CD4-positive, alpha-beta T cell (primary cell): ENCODE measurements at places on chromosomes 1 and 21. TPM values are rescaled to one million over a fixed set of nuclear protein-coding genes. Genes with fewer than 3 reads are reported as not detected.

DNA sequence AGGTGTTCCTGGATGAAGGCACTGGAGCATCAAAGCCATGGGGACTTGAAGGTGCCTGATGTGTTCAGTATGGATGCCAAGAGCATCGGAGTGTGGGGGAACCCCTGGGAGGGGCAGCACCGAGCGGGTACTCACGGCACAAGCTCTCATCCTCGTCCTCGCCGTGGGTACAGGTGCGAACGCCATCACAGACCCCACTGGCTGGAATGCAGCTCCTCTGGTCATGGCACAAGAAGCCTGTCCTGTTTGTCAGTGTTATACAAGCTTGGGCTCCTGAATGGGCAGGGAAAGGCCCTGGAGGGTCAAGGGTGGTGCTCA lies 6.0 kb downstream of the LDLRAD1 start:
- H3K27me3 ChIP-seq = no peaks in the 10 kb centered on the region
- no peak for DNase-seq
- no peak overlapping the region for H3K4me3 ChIP-seq
- no peaks in the 10 kb centered on the region for H3K4me1 ChIP-seq

DNA sequence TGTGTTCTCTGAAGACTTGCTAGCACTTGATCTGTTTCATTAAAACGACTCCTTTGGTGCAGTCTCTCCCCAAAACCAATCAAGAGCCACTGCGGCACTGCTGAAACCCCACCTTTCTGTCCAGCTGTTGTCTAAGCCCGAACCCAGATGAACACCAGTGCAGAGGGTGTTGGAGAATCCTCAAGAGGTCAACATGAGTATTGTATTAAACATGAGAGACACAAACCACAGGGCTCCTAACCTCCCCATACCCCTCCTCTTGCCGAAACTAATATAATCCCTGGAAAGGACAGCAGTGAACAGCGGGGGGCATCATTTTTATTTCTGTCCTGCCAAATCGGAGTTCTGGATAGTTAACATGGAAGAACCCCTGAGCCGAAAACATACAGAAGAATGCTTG lies 333.9 kb downstream of the CAMTA1 start:
- no peak for DNase-seq

DNA sequence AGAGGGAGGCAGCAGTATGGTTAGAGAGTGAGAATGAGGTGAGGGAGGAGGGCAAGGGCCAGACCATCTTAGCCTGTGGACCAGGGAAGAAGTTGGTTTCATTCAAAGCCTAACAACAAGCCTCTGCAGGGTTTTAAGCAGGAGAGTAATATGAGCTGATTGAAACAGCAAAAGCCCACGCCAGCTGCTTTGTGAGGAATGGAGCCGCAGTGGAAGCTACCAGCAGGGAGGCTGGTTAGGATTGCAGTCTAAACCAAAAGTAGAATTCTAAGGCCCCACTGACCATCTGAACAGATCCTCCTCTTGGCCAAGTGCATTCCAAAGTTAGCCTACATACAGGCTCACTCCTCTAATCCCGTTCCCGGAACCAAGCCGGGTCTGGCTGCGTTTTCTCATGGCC lies 44.8 kb downstream of the OLFML3 start:
- no peak overlapping the region for H3K4me3 ChIP-seq
- H3K27me3 ChIP-seq = no peaks in the 10 kb centered on the region
- no peaks in the 10 kb centered on the region for H3K4me1 ChIP-seq
- H3K36me3 ChIP-seq = no peaks in the 10 kb centered on the region
- no peak overlapping the region for H3K27ac ChIP-seq

DNA sequence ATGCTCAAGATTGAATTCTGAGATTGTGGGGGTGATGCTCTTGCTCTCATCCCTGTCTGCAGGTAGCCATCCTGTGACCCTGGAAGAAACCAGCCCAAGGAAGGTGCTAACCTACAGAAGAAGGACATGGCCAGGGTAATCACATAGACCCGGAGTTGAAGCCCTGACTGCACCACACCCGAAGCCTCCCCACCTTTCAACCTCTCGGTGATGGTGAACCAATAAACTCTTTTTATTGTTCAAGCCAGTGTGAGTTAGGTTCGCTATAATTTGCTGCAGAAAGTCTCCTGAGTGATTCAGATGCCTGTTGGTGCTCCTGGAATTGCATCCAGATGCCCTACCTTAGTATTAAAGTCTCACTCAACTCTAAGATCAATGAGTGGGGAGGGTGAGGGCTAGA lies 163.6 kb downstream of the PLPP3 start:
- no peaks in the 10 kb centered on the region for H3K27me3 ChIP-seq
- no peaks in the 10 kb centered on the region for H3K4me1 ChIP-seq
- no peak overlapping the region for H3K4me3 ChIP-seq

GRCh38 chr1:226964611-226965486 lies 24.8 kb downstream of the COQ8A start:
- peaks cover 34% of the 10 kb centered on the region for H3K36me3 ChIP-seq
- DNase-seq = no peak
- no peak overlapping the region for H3K27ac ChIP-seq
- no peaks in the 10 kb centered on the region for H3K27me3 ChIP-seq

DNA sequence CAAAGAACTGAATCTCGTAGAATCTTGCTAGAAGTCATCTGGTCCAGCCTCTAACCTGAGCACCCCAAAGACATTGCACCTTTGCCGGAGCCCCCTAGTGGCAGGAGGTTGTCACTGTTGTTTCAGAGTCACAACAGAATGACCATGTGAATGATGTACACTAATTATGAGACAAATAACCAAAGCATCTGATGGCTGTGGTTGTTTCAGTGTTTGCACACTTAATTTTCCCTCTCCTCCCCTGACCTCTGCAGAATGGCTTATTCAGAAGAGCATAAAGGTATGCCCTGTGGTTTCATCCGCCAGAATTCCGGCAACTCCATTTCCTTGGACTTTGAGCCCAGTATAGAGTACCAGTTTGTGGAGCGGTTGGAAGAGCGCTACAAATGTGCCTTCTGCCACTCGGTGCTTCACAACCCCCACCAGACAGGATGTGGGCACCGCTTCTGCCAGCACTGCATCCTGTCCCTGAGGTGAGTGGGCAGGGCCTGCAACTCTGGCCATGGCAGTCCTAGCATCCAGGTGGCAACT lies 26.4 kb downstream of the TRAF5 start:
- peak; percentile 59 for DNase-seq
- H3K4me1 ChIP-seq = peaks cover 52% of the 10 kb centered on the region
- H3K27ac ChIP-seq = peak overlapping the region; percentile 11
- H3K27me3 ChIP-seq = no peaks in the 10 kb centered on the region

DNA sequence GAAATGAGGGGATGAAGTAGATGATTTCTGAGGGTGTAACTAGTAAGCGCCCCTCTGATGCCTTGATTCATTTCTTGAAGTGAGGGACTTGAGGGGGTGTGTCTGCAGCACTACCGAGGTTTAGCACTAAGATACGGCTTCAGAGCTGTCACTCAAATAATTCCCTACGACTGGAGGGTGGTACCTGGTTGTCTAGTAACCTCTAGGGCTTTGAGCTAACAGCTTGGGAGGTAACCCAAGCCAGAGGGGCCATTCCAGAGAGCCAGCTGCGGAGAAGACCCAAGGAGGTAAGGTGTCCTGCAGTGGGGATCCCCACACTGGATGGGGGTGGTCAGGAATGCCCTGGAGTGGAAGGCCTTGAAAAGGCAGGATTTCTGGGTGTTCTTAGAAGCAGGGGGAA lies at the start of gene TTC24:
Gene TTC24, plus strand, starts transcription at position 252 of the 400 bp plus-strand sequence. CDS start 1,642 bp downstream, outside the sequence.
- no peak for DNase-seq
- H3K4me3 ChIP-seq = no peak within 1 kb of the TSS
- no peaks in the 10 kb centered on the region for H3K36me3 ChIP-seq

DNA sequence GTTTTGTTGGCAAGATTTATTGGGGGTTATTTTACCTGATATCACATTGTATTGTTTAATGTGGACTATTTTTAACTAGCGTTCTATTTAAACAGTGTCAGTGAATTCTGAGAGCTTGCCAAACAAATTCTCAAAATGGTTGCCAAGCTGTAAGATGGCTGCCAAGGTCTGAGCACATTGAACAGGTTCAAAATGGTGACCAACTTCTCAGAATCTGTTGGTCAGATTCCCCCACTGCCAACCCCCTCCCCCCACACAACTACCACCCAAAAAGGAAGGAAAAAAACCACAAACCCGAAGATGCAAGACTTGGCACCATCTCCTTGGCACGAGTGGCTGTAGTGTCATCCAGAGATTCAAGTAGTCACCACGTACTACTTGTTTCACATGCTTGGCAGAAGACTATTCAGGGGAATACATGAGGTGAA lies 159.1 kb downstream of the NFIA start:
- no peak for DNase-seq
- H3K36me3 ChIP-seq = no peaks in the 10 kb centered on the region
- no peak overlapping the region for H3K4me3 ChIP-seq
- no peaks in the 10 kb centered on the region for H3K27me3 ChIP-seq
- no peak overlapping the region for H3K27ac ChIP-seq

GRCh38 chr1:245108246-245108645 lies 46.5 kb upstream of the KIF26B start:
- no peak overlapping the region for H3K4me3 ChIP-seq
- DNase-seq = no peak
- no peak overlapping the region for H3K27ac ChIP-seq

DNA sequence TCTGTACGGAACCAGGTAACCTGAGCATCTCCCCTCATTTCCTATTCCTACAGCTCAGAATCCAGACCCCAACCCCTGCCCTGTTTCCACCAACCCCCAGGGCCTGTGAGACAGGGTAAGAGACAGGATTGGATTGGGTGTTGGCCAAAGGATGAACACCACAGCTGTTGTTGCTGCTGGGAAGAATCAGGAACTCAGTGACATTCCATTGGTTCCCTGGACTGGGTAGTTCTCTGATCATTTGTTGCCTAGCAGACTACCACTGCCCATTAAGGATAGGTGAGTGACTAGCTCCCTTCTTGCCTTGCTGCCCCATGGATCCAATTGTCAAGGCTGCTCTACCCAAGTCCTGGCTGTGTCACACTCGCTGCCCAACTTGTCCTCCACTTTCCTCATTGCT lies 10.0 kb downstream of the NCSTN start:
- DNase-seq = no peak
- no peaks in the 10 kb centered on the region for H3K27me3 ChIP-seq
- no peak overlapping the region for H3K4me3 ChIP-seq
- H3K27ac ChIP-seq = no peak overlapping the region
- no peaks in the 10 kb centered on the region for H3K4me1 ChIP-seq

- H3K27ac ChIP-seq = no peak overlapping the region
- no peak for DNase-seq
- peaks cover 24% of the 10 kb centered on the region for H3K36me3 ChIP-seq
- no peak overlapping the region for H3K4me3 ChIP-seq
- no peaks in the 10 kb centered on the region for H3K27me3 ChIP-seq
These were observed 7.8 kb downstream of the CHRNB2 start for GRCh38 chr1:154575147-154575927.

DNA sequence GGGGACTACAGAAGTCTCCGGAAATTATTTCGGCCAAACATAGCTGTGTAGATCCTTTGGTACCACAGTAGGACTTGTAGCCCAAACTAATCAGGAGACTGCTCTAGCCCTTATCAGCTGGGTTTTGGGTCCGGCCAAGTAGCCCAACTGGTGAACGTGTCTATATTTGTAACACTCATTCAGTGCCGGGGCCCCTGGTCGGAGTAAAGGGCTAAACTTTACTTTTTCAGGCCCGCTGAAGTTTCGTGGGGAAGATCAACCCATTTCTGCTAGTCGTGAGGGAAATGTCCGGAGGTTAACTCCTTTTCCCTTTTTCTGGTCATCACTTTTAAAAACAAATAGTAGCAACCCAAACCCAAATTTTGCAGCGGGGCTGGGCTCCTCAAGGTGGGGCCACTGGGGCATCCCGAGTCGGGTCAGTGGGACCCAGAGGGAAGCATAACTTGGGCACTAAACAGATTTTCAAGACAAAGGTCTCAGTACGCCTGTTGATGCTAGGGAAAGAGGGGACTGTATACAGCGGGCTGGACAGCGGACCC lies 1.7 kb downstream of the LHX9 start:
- H3K27ac ChIP-seq = no peak overlapping the region
- H3K27me3 ChIP-seq = peaks cover 91% of the 10 kb centered on the region
- no peak overlapping the region for H3K4me3 ChIP-seq
- H3K4me1 ChIP-seq = peaks cover 62% of the 10 kb centered on the region
- no peak for DNase-seq
- H3K36me3 ChIP-seq = no peaks in the 10 kb centered on the region

DNA sequence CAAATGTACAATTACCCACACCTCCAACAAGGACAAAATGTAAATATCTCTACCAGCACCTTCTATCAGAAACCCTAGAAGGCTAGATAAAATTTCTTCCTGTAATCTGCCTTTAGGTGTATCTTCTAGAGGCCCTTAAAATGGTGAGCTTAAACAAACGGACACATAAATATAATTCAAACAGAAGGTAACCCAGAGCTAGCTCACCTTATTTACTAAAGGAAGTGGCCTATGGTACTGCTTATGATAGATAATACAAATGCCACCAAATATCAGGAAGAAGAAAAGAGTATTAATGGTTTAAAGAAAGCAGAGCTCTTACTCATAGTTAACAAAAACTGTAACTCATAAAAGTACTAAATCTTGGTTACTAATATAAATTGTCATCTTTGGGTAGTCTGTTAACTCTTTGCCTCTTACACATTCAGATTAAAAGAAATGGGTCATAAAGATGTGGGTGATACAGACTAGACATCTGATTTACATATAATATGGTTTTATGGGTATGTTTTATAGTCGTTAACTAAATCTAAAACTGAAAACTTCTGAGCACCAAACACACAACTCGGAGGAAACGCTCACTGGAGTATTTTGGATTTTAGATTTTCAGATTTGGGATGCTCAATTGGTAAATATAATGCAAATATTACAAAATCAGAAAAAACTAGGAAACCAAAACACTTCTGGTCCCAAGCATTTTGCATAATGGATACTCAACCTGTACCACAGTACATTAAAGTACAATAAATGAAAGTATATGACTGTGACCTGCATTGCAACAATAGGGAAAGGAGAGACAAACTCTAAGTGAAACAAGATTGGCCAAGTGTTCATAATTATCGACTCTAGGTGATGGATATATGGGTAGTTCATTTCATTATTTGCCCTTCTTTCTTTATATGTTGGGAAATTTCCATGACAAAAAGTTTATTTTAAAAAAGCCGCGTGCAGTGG lies 23.2 kb downstream of the TRIT1 start:
- no peaks in the 10 kb centered on the region for H3K27me3 ChIP-seq
- H3K36me3 ChIP-seq = peaks cover 13% of the 10 kb centered on the region
- DNase-seq = no peak
- no peak overlapping the region for H3K4me3 ChIP-seq
- H3K4me1 ChIP-seq = no peaks in the 10 kb centered on the region

GRCh38 chr1:111620441-111620971 lies 917 bp downstream of the RAP1A start:
- peak; percentile 35 for DNase-seq
- no peaks in the 10 kb centered on the region for H3K27me3 ChIP-seq
- H3K27ac ChIP-seq = peak overlapping the region; percentile 90

ANGPTL7 gene
- not detected for total RNA-seq

CTNNBIP1 gene
- 6.8 TPM for total RNA-seq

CRYAA gene
- total RNA-seq = not detected

ZNF683 gene
- total RNA-seq = 0.41 TPM

ZSWIM5 gene
- 1.1 TPM for total RNA-seq

RIMKLA gene
- 0.11 TPM for total RNA-seq
